ENCODE measurements at places on chromosomes 5 and 9. TPM values are rescaled to one million over a fixed set of nuclear protein-coding genes. Genes with fewer than 3 reads are reported as not detected.

GRCh38 chr5:96026406-96027041, 64.9 kb upstream of the ELL2 start:
- DNase-seq: no peak

DNA sequence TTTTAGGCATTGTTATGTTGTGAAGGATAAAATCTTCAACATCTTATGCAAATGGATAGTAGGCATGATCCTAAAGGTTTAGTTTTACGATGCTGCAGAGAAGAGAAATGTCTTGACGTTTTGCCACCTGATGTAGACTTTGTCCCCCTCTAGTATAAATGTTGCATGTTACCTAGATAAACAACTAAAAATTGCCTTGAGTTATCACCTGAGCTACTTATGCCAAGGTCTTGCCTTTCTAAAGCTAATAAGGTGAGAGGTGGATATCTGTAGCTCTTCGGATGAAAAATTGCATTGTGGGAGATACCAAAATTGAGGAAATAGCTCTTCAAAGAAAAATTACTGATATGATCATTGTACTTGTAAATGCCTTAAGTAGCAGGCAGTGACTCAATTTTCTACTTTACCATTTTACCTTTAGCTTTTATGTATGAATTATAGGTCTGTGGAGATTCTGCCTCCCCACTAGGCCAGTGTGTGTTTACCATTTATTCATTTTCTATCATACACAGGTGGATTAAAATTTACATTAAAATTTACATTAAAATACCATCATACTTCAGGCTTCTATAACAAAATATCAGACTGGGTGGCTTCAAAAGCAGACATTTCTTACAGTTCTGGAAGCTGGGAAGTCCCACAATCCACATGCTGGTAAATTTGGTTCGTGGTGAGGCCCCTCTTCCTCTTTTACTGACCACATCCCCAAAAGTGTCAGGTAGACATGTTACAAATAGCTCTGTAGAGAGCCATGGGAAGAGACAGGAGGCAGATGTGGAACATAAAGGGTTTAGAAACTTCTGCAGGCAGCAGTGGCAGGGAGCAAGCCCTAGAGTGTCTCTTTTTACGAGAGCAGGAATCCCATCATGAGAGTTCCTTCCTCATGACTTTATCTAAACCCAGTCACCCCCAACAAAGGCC, 100.7 kb upstream of the ERBIN start:
- no peak for DNase-seq

GRCh38 chr5:37111426-37112382, 137.5 kb downstream of the CPLANE1 start:
- no peak for DNase-seq

- no peak for DNase-seq
Observed at GRCh38 chr9:131484051-131484445, 18.7 kb upstream of the POMT1 start.

- DNase-seq: no peak
Observed at GRCh38 chr5:6090079-6090654, 288.2 kb downstream of the MED10 start.

DNA sequence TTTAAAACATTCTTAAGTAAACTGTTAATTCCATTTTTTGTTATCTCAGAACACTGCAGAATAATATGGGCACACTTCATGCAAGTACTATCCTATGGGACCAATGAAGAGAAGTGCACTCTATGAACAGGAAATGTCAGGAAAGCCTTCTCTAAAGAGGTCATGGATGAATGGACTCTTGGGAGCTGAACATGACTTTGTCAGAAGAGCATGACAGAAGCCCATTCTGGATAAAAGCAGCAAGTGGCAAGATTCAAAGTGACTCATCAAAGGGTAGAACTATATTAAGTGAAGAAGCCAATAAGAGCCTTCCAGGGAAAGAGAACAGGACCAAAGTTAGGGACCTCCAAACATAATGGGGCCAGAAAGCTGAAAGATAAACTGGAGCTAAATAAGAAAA, 94.0 kb downstream of the RAPGEF6 start:
- DNase-seq: no peak

DNA sequence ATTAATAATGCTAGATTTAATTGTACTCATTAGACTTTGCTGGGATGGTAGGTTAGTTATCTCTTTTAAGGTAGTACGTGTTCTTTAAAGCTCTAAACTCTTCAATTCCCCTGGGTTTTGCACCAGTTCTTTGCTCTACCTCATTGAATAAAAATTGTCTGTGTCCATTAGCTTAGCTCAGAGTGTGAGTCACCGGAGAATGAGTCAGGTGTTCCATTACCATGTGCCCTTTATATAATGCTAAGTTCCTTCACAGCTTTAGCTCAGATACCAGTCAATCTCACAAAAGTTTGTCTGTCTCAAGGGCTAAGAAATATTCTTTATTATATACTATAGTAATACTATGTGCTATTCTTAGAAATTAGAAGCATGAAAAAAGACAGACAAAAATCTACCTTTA, 339.4 kb downstream of the PRELID2 start:
- no peak for DNase-seq

- DNase-seq: no peak
Observed at GRCh38 chr5:159581502-159582249, 251.4 kb upstream of the IL12B start.

DNA sequence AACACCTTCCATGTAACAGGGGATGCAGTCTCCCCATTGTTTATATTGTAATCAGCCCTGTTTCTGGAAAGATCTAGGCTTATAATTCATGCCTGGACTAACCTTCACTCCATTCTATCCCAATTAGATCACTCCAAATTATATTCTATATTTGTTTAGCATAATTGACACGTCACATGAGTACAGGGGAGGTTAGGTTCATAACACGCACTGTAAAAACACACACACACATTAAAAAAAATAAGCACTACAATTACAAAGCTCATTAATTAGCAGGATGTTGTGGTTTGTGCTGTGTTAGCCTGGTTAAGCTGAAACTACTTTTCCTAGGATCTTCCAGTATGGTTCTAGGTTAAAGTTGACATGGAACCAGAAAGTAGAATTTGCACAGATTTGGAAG, 126.0 kb downstream of the MLLT3 start:
- no peak for DNase-seq

DNA sequence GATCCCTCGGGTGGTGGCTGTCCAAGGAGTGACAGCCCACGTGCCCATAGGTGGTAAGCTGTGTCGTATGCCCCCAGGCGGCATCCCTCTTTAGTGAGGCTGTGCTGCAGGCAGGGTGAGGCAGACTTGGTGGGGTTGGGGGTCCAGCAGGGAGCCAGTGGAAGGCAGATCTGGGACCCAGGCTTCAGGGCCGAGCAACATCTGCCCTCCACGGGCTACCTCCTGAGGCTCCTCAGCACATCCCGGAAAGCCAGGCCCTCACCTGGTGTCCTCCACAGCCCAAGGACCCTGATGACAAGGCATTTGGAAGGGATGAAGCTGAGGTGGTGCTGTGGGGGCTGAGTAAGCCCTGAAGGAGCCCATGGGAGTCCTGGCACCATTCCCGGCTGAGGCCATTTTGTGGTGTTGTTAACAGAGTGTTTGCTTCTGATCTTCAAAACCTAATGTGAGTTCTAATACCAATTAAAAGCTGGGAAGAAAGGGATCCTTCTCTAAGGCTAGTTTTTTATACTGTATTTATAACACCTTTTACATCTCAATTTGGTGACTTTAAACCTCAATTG, 295.8 kb upstream of the IRX2 start:
- DNase-seq: no peak

- DNase-seq: no peak
Observed at GRCh38 chr9:77997611-77998284, 33.9 kb downstream of the GNAQ start.

- no peak for DNase-seq
Observed at GRCh38 chr5:168364750-168365550, 73.5 kb downstream of the WWC1 start.

DNA sequence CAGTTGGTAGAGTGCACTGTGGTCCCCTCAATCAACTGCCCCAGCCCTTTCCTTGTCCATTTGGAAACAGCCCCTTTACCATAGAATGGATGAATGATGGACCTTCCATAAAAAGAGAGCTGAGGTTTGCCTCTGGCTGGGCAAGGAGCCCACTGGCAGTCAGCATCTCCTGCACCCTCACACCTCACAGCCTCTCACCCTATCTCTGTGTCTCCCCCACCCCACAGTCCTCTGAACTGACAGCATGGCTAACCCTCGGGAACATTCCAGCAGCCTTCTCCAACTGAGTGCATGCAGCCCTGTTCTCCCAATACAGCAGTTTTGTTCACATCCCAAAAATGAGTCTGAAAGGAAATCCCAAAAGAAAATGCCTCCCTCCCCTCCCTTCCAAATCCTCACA, 51.7 kb downstream of the RETREG1 start:
- DNase-seq: no peak

Gene HTR1A
- not detected for total RNA-seq

Gene PLCXD3
- total RNA-seq: 0.10 TPM

Gene NIPAL4
- total RNA-seq: 11.9 TPM

Gene CCDC69
- 7.0 TPM for total RNA-seq

Gene DEPDC1B
- total RNA-seq: 6.7 TPM

Gene SCGB3A2
- not detected for total RNA-seq

Gene SLC6A18
- total RNA-seq: not detected

Measured in skin of body (tissue), 3 donors.